ENCODE measurements at places on chromosomes 12 and 14.

- DNase-seq, result no peak
These were observed 82.1 kb downstream of the B4GALNT3 start for GRCh38 chr12:541676-542324.

- DNase-seq, result no peak
These were observed 4.0 kb downstream of the KIF26A start for GRCh38 chr14:104142136-104142945.

- no peak for DNase-seq
These were observed 315.8 kb upstream of the PRICKLE1 start for GRCh38 chr12:42905419-42905705.

- DNase-seq, result peak; percentile 15
These were observed 170.2 kb upstream of the HMGA2 start for GRCh38 chr12:65653946-65654629.

DNA sequence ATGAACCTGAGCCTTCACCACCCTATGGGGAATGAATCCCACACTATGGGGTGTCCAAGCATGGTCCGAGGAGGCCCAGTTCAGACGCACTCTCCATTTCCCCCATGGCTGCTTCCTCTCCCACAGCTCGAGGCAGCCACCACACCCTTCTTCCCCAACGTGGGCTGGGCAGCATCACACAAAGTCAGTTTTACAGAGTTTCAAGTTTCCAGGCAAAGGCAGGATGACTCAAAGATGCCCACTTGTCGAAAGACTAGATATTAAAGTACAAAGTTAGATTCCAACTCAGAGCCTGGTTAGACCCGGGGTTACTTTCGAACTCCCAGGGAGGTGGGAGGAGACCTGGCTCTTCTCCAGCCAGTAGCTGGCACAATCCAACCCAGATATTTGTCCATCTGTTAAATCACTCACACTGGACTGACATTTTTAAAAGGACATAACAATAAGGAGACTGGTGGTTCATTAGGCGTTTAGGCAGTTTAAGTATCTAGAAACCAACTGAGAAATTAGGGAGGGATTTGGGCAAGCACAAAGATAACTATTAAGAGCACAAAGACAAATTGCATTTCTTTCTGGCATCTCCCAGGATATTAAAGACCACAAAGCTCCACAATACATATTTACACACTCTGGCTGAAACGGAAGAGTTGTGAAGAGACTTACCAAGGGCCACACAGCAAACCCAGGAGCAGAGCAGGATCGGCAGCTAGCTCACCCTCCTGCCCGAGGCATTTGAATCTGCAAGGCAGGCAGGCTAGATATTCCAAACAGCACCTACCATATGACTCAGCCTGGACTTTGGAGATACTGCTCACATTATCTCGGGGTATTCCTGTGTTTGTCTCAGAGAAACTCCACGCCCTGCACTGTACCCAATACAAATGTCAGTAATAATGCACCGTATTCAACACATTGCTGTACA lies 34.8 kb downstream of the TMCC3 start:
- DNase-seq, result peak; percentile 41

DNA sequence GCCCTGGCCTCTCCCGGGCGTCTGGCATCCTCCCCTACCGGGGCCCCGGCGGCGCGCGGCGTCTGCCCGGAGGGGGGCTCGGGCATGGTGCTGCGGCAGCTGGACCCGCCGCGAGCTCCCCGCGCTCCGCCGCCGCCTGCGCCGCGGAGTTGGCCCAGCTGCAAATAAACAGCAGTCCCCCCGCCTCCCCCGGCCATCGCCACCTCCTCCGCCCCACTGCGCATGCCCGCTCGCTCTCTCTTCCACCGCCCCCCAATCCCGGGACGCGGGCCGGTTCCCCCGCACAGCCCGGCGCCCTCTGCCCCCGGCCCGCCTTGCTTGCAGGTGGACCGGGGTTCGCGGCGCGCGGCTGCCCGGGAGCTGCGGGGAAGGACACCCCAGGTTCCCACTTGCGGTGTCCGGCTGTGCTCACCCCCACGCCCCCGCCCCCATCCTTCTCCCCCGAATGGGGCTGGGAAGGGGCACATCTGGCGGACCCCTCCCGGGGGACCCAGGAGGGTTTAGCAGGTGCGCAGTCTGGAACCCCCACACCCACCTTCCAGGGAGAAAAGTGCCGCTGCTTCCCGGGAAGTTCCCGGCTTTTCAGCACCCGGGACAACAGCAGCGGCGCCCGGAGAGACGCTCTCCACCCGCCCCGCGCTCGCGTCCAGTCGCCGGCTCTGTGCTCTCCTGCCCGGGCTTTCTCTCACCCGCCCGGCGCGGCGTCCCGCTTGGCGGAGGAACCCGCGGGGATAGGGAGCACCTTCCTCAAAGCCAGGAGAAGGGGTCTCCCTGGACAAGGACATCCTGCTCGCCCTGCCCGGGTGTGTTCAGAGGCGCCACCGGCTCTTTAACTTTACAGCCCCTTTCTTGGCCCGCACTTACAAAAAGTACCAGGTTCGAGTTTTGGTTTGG lies at the start of gene TMTC1:
TSS of gene TMTC1 (minus strand) at position 170 of the 894 bp plus-strand sequence. CDS start 191 bp downstream, outside the sequence.
- DNase-seq, result peak; percentile 22

DNA sequence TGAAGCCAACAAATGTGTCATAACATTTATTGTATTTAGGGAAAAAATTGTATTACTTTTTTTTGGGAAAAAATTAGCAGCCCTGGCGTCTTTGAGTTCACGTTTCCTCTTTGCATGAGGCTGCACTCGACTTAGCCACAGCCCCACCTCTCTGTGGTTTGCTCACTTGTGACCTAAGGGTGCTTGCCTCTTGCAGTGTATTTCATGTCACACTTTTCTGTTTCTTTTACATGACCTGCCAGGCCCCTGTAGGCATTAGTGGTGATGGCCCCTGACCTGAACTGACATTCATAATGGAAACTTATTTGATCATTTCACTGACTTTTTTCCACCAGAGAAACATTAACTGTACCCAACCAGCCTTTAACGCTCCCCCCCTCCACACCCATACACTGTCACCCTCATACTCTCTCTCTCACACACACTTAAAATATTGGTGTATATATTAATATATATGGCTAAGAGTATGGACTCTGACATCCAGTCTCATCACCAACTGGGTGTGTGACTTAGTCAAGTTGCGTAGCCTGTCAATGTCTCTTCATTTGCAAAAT lies 122.9 kb downstream of the PRKCH start:
- DNase-seq, result peak; percentile 70

GRCh38 chr12:40469736-40470135 lies 222.5 kb upstream of the CNTN1 start:
- no peak for DNase-seq

DNA sequence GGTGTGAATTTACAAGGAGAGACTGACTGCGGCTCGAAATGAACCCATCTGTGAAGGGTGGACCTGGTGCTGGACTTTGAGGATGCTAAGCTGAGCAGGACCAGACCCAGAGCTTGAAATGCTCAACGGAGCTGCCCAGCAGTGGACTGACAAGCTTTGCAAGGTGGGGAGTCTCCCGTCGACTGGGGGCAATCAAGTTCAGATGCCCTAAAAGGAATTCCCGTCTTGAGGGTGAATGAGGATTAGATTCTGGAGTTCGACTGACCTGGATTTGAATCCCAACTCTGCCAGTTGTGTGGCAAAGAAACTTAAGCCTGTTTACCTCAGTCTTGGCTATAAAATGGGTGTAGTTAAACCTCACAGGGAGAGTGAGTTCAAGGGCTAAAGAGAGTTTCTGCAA lies 204.4 kb upstream of the LHX5 start:
- no peak for DNase-seq

GRCh38 chr12:48027183-48028002 lies 23.1 kb upstream of the COL2A1 start:
- DNase-seq, result no peak

DNA sequence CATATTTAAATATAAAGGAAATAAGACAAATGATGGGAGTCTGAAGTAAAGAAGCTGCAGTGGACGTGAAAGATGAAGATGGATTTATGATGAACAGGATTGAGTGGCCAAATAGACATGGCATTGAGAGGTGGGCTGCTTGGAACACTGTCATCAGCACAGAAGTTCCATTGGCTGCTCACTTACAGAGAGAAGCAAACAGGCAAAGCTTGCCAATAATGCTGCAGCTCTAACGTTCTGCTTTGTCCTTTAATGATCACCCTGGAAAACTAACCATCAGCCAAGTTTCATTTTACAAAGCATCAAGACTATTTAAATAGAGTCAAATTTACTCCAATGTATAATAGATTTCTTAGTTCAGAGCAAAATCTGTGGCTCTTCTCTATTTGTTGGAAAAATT lies 721.4 kb downstream of the TMTC2 start:
- DNase-seq, result no peak

DNA sequence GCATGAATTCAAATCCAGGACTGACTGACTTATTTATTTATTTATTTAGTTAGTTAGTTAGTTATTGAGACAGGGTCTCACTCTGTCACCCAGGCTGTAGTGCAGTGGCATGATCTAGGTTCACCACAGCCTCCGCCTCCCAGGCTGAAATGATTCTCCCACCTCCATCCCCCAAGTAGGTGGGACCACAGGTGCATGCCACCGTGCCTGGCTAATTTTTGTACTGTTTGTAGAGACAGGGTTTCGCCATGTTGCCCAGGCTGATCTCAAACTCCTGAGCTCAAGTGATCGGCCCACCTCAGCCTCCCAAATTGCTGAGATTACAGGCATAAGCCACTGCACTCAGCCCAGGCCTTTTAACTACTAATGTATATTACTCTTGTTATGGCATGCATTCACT lies 36.0 kb downstream of the BTG1 start:
- DNase-seq, result no peak

DNA sequence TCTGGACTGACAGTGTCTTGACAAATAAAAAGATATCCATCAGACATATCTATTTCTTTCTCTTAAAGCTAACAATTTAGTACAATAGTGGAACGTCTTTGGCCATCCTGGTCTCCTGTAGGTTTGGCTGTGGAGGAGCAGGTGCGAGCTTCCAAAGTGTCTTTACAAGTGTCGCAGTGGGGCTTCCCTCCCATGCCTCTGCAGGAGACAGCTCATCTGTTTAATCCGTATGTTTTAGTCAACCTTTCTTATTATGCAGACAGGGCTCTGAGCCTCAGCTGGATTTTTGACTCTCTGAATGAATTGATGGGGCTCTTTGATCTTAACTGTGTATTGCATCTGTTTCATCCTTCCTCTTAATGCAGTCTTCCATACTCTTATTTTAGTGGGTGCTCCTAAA lies 57.5 kb downstream of the RMST start:
- DNase-seq, result no peak

DNA sequence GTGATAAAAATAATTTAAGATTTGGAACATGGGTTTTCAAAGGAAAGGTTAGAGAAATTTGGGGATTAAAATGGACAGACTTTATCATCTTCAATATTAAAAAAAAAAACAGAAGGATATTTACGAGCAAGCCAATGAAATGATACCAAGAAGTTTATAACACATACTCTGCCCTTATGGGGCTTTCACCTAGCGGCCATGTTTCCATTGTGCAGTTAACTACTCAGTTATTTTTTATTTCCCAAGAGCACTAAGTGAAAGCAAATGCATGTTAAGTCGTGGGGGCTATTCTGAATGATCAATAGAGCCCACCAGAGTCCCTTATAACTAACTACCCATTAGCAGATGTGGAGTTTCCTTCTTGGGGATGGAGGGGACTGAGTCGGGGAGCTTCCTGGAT lies 53.9 kb downstream of the ETV6 start:
- DNase-seq, result no peak

DNA sequence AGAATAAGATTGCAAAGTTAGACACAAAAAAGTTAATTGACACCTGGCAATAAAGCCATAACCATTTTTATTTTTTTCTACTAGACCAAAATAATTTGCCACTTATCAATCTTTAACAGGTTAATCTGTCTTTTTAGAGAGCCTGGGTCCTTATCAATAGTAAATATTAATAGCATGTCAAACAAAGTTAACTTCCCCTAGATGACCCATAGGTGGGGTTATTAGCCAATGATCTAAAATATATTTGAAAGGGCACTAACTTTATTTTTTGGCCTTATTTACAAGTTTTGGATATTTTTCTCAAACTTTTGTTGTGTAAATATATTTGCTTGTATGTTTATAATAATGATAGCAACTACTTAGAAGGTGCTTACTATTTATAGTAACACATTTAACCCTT lies 3.9 kb downstream of the ANKRD33 start:
- peak; percentile 44 for DNase-seq

GRCh38 chr12:107602446-107602845 lies 83.2 kb upstream of the PWP1 start:
- no peak for DNase-seq

GRCh38 chr12:14148489-14149270 lies 167.3 kb upstream of the GRIN2B start:
- DNase-seq, result no peak
